ENCODE measurements at places on chromosomes 3 and 15.

GRCh38 chr3:172700256-172700655 is 10.6 kb downstream of the NCEH1 start:
- no peak for DNase-seq

GRCh38 chr15:45471151-45471550 is 51.4 kb downstream of the SLC30A4 start:
- no peak for DNase-seq

DNA sequence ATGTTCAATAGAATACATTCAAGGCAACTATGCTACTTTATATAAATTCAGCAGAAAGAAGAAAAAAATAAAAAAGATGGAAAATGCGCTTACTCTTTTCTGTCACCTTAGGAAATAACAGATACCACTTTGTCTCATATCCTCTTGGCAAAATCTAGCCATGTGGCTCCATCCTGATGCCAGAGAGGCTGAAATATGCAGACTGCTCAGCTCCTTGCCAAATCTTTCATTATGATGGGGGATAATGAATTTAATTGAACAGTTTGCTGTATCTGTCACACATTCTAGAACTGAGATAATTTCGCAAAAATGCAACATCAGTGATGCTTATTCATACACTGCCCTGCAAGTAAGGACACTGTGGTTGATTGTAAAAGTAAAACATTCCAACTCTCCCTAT is 1081.5 kb downstream of the PLOD2 start:
- DNase-seq: no peak

GRCh38 chr3:52682016-52682415 is 3.7 kb downstream of the PBRM1 start:
- no peak for DNase-seq

- no peak for DNase-seq
Observed at GRCh38 chr3:34388830-34389229, 590.4 kb downstream of the PDCD6IP start.

DNA sequence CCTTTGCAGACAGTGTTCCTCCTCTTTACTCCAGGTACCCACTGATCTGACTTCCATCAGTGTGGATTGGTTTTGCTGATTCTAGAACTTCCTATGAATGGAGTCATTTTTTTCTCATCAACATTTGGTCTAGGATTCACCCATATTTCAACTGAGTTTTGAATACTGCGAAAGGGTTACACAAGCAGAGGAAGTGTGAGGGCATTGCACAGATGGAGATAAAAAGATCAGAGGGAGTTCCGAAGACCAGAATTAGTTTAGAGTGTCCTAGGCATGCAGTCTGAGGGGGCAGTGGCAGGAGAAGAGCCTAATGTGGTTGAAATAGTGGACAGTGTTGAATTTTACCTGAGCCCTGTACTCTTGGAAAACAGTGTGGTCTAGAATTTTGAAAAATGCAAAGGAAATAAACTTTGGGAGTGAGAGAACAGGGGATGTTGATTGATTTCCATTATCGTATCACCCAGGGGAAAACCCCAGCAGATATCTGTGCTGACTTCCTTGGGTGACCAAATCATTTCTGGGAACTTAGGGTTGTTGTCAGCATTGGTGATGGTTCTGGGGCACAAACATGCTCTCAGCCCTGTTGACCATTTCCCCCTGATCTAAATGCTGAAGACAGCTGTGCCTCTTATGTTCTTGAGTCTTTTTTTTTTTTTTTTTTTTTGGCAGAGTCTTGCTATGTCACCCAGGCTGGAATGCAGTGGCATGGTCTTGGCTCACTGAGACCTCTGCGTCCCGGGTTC is 327.4 kb upstream of the LRRFIP2 start:
- DNase-seq: no peak

GRCh38 chr15:101114610-101115009 is 137.2 kb downstream of the CHSY1 start:
- DNase-seq: no peak

GRCh38 chr3:49119036-49119435 is 1.6 kb downstream of the USP19 start:
- no peak for DNase-seq

- no peak for DNase-seq
Observed at GRCh38 chr3:59605944-59606534, 556.2 kb upstream of the CFAP20DC start.

DNA sequence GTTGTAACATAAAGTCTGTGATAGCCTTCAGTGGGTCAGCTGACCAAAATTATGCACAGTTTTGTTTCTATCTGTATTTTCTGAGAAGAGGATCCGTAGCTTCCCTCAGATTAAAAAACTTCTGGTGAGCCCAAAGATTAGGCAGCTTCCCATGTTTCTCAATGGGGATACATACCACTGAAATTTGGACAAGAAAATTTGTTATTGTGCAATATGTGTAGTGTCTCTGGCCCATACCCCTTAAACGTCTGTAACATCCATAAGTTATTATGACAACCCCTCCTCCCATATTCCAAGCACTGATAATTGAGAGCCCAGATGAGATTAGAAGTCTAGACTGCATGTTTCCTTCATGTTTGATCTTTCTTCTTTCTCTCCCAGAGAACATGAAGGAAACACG is 1.9 kb upstream of the MITF start:
- DNase-seq: no peak

GRCh38 chr3:126445506-126445905 is 30.2 kb downstream of the ZXDC start:
- no peak for DNase-seq

- no peak for DNase-seq
Observed at GRCh38 chr3:24773798-24774197, 279.1 kb upstream of the THRB start.

- peak; percentile 8 for DNase-seq
Observed at GRCh38 chr3:143973259-143974021, 1.8 kb downstream of the DIPK2A start.

DNA sequence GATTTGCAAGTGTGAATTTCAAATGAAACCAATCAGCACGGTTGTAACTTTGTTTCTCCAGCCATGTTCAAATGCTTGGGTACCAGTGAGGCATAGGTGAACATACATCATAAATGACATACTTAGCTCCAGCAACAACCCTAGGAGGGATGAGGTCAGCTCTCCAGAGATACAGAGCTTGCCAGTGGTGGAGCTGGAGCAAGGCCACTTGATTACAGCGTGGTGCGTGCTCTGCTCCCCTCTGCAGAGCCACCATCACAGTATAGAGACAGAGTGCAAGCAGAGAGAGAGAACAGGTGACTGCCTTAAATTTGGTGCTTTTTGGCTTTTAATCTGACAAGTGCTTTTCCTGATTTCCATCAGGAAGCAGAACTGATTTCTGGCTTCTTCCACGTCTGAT is 275.1 kb downstream of the PDZRN3 start:
- DNase-seq: no peak

DNA sequence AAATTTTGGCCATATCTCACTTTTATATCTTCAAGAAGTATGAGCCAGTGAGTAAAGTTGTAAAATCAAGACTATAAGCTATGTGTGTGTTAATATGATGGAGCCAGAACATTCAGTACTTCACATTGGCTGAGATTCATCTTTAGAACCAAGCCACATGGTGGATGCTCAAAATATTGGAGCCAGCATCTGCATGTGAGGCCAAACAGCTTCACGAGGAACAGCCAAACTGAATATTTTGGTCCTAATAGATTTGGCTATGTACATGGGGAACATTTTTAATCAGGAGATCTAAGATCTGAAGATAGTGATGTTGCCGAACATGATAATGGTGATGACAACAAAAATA is 1089.8 kb downstream of the TUSC7 start:
- DNase-seq: no peak

DNA sequence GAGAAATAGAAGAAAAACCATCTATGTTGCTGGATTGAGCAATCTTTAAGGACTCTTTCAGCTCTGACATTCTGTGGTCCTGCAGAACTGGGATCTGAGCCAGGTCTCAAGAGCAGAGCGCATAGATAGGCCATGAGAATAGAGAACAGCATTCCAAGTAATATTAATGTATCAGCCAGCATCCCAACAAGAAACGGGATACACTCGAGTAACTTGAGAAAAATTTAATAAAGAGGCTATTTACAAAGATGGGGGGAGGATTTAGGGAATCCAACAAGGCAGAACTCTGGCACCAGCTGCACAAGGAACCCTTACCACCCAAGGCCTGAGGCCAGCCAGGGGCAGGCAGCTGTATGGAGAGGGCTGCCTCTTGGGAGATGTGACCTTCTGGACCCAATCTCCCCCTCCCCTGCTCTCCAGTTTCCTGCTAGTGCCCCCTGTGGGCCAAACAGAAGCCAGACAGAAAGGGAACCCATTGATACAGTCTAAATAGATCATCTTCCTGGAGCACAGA is 8.2 kb downstream of the TMOD2 start:
- no peak for DNase-seq

DNA sequence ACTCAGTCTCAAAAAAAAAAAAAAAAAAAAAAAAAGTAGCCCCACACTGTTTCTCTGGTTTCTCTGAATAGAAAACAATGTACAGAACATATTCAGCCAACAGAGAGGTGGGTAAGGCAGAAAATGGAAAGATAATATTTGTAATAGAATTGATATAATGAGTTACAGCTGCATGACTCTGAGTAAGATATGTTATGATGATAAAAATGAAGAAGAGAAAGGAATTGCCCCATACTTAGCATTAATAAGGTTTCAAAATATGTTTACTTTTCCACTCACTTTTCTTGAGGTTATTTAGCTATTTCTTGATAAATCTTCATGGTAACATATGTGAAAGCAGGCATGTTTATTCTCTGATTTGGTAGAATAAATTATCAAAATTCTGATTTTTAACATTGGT is 100.9 kb upstream of the ROBO2 start:
- DNase-seq: no peak

DNA sequence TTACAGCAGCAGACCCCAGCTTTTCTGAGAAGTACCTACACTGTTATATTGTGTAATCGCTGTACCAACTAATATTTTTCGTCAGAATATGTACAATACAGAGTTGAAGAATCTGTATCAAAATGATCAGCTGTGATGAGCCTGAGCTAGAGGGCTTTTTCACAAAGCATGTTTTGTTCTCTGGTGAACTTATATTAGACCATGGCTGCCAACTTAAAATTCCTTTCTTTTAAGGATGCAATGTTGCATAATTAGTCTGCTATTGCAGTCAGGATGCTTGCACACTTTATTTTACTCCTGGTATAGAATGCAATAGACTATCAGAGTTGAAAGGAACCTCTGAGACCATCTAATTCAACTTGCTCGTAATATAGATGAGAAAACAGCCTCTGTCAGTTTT is 127.8 kb downstream of the RBMS3 start:
- no peak for DNase-seq

DNA sequence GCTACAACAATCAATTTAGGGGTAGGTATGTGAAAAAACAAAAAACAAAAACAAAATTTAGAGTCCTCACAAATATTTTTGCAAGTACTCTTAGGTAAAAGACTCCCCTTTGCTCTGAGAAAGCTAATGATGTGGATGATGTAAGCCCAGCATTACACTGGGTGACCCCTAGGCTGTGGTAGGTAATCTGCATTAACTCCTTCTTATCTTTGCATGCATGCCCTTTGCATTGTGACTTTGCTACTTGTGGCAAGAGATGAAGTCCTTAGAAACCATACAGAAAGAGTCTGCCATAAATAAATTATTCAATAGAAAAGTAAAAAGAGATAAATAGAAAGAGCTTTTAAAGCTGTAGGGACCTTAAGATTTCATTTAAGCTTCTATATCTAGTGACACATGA is 159.7 kb upstream of the MBNL1 start:
- DNase-seq: no peak

GRCh38 chr3:113867506-113867905 is 28.9 kb downstream of the GRAMD1C start:
- DNase-seq: no peak

DNA sequence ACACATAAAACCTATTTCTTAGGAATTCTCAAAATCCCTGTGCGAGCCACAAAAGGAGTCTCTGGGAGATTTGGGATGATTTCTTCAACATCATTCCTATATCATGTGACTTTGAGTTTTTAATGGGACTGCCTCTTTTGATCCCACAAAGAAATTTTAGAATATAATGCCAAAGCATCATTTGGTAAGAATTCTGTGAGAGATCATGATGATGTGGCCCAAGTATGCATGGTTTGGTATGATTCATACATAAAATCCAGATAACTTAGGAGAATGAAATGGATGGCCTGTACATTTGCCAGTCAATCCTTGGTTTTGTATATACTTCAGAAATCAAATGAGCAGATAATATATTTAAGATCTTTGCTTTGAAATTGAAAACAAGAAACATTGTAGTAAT is 61.3 kb downstream of the UBE2E2 start:
- no peak for DNase-seq

DNA sequence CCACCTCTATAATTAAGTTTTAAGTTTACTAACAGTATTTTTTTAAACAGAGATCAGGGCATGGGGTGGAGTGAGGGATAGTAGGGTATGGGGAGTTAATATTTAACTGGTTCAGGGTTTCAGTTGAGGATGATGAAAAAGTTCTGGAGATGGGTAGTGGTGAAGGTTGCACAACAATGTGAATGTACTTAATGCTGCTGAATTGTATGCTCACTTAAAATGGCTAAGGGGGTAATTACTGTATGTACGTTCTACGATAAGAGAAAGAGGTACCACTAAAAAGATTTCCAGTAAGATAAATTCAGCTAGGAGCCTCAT is 101.4 kb downstream of the TNIK start:
- no peak for DNase-seq

GRCh38 chr3:143363276-143363675 is 243.7 kb downstream of the CHST2 start:
- no peak for DNase-seq

DNA sequence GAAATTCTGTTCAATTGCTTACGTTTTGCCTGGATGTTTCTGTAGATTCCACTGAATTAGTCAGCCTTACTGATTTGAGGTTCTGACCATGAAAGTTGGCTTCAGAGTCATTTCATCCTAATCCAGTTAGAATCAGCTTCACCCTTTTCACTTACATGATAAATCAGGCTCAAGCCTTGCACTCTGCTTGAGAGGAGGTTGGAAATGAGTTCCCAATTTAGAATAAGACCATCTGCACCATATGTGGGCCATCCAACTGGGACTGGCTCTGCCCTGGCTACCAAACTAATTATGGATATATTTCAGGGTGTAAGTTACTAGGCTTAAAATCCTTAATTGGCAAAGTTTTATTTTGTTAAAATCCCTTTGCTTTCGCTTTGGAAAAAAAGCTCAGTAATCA is 255.7 kb downstream of the CHL1 start:
- DNase-seq: no peak

- DNase-seq: no peak
Observed at GRCh38 chr3:135917076-135917475, 48.5 kb upstream of the PPP2R3A start.

DNA sequence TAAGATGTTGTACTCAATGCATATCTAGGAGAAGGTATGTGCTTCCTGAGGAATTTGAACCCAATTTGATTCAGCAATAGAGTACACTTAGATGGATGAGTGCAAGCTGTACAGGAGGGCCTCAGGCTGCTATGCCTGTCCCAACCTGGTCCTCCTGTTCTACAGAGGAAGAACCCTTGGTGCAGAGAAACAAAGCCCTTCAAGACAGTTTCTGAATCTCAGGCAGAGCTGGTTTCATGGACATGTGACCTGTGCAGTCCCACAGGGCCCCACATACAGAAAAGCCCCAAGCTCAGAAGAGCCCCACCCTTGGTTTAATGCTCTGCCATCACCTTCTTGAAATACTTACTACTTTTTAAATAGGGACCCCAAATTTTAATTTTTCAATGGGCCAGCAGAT is 15.3 kb downstream of the FOXP1 start:
- no peak for DNase-seq

Measured in stimulated activated CD8-positive, alpha-beta memory T cell treated with anti-CD3 and anti-CD28 coated beads, Interleukin-15, amount 100 ng/mL, for 24 hours (primary cell).